Urinary bladder (tissue), 4 donors: ENCODE measurements at places on chromosomes 7 and 10. TPM values are rescaled to one million over a fixed set of nuclear protein-coding genes. Genes with fewer than 3 reads are reported as not detected.

The FXYD4 gene
- 0.95 TPM for total RNA-seq

The TAS2R41 gene
- not detected for total RNA-seq

The LSM5 gene
- 34.1 TPM for total RNA-seq

The NPY4R2 gene
- 0.16 TPM for total RNA-seq

The HIPK2 gene
- 9.8 TPM for total RNA-seq

The KEL gene
- 0.16 TPM for total RNA-seq

The IGFBP3 gene
- total RNA-seq: 150 TPM

The IDE gene
- 40.1 TPM for total RNA-seq

The FAM237B gene
- not detected for total RNA-seq

The MYOZ1 gene
- total RNA-seq: 11.5 TPM

The WDR86 gene
- total RNA-seq: 6.8 TPM

The PRPF18 gene
- 44.4 TPM for total RNA-seq

The GIMAP1 gene
- total RNA-seq: 4.9 TPM

The USP6NL gene
- total RNA-seq: 21.7 TPM

The TMEM178B gene
- total RNA-seq: 2.0 TPM

The EBF3 gene
- total RNA-seq: 29.4 TPM

The RNLS gene
- 6.3 TPM for total RNA-seq

The UTF1 gene
- total RNA-seq: not detected

The SH2D4B gene
- 0.16 TPM for total RNA-seq

The CDC14C gene
- not detected for total RNA-seq

The HIF1AN gene
- 14.4 TPM for total RNA-seq

The GPER1 gene
- 1.9 TPM for total RNA-seq

The SORBS1 gene
- total RNA-seq: 297 TPM

The CCDC71L gene
- 10.6 TPM for total RNA-seq

The OR13A1 gene
- 0.85 TPM for total RNA-seq

The TSPAN12 gene
- 29.4 TPM for total RNA-seq

The PLEKHS1 gene
- 0.42 TPM for total RNA-seq

The HGF gene
- 42.7 TPM for total RNA-seq

The IQCE gene
- total RNA-seq: 9.3 TPM

The SPRN gene
- total RNA-seq: 0.74 TPM

The SPDYE2 gene
- 0.16 TPM for total RNA-seq

The PAX4 gene
- not detected for total RNA-seq

The C10orf105 gene
- 0.26 TPM for total RNA-seq

The IPMK gene
- total RNA-seq: 14.8 TPM

The PON3 gene
- total RNA-seq: 3.7 TPM

The TEX36 gene
- total RNA-seq: not detected

The SDHAF3 gene
- 22.3 TPM for total RNA-seq

The C10orf53 gene
- not detected for total RNA-seq

The VOPP1 gene
- total RNA-seq: 34.1 TPM

The VWDE gene
- 6.7 TPM for total RNA-seq

The CADPS2 gene
- total RNA-seq: 36.0 TPM

The EEF1AKMT2 gene
- 65.9 TPM for total RNA-seq

The UCN3 gene
- total RNA-seq: not detected

The DNAJB6 gene
- 90.4 TPM for total RNA-seq
